ENCODE measurements at places on chromosomes 7 and 10.
A peak's percentile ranks its signal among the peaks of the same experiment; 100 is the strongest.

- DNase-seq: no peak
Measured at GRCh38 chr7:97430006-97430405, 301.9 kb upstream of the TAC1 start.

DNA sequence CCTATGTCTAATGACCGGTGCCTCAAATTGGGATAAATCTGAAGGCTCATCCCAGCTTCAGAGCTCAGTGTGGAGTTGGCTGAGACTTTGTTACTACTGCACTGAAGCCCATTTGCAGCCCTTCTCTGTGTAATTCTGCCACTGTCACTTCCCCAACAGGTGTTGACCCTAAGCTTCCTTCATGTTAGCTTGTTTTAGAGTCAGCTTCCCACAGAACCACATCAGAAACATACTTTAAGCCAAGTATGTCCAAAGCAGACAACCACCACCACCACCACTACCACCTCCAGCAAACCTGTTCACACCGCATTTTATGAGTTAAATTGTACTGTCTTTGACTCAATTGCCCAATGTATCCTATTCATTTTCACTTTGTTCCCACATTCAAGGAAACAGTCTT is 25.2 kb upstream of the GNAT3 start:
- DNase-seq: no peak

DNA sequence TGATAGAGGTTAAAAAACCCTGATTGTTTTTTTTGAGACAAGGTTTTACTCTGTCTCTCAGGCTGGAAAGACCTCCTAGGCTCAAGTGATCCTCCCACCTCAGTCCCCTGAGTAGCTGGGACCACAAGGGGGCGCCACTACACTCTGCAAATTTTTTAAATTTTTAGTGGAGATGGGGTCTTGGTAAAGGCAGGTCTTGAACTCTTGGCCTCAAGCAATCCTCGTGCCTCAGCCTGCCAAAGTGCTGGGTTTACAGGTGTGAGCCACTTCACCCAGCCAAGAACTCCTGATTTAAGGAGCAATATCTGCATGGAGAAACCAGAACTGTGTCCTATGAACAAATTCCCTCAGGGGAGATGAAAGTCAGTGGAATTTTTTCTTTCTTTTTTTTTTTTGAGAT is 7.3 kb upstream of the KLHDC10 start:
- DNase-seq: peak; percentile 56

- DNase-seq: no peak
Measured at GRCh38 chr10:7665767-7666166, 999 bp downstream of the ITIH5 start.

- DNase-seq: no peak
Measured at GRCh38 chr10:8912108-8912507, 857.6 kb downstream of the GATA3 start.

DNA sequence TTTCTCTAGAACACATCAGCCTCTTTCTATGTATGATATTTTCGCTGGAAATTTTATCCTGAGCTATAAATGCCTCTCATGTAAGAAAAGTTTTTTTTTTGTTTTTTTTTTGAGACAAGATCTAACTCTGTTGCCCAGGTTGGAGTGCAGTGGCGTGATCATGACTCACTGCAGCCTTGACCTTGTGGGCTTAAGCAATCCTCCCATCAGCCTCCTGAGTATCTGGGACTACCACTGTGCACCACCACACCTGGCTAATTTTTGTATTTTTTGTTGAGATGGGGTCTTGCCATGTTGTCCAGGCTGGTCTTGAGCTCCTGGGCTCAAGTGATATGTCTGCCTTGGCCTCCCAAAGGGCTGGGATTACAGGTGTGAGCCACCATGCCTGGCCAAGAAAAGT is 80.4 kb downstream of the ADK start:
- DNase-seq: no peak

DNA sequence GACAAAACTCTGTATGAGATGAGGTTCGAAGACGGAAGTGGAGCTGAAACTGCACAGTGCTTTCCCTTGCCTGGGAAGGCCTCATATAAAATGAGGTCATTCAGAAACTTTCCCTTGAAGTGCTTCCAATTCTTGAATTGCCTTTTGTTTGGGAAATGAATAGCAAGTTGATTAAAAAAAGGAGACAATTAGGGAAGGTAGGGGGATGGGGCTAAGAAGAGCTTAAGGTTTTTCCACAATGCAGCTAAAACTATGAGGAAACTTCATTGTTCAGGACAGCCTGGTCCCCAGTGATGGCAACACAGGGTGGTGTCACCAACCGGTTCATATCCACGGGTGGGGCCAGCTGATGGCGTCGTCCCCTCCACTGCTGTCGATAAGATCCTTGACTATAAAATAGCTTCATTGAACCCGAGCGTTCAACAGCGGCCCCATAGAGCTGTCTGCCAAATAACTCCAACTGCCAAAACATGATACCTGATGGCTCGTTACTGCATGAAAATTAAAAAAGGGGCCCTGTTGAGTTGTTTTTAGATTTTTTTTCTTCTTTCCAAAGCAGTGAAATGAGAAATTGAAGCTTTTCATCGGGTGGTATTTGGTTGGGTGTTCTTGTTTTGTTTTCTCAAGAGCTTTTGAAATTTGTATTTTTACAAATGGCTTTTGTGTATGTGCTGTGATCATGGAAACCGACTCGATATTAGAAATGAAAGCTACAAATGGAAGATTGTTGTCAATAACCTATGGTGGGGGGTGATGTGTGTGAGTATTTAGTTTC is 2.8 kb upstream of the CELF2 start:
- DNase-seq: no peak

GRCh38 chr7:11346302-11346701 is 372.6 kb downstream of the PHF14 start:
- no peak for DNase-seq

Data from stimulated activated CD8-positive, alpha-beta memory T cell treated with anti-CD3 and anti-CD28 coated beads, Interleukin-4, amount 100 ng/mL, for 1 hour (primary cell).